ENCODE measurements at places on chromosomes 12 and 14.

- no peak for DNase-seq
These were observed 65.5 kb downstream of the LRP6 start for GRCh38 chr12:12201274-12201758.

- DNase-seq: no peak
These were observed 510 bp downstream of the ARID2 start for GRCh38 chr12:45730084-45730347.

DNA sequence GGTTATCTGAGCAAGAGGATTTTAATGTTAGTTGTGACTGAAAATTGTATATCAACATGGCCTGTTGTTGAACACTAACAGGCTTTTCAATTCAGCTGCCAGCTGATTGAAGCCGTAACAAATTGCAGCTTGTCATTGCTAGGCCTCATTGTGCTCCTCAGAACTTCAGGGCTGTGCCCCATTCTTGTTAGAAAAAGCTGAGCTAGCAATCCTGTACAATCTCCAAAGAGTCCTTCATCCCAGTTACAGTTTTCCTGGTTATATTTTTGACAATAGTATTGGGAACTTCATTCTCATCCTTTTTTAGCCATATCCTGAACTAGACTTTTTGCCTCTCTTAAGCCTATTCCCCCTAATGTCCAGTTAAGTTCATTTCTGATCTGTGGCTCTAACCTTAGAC is 564.1 kb upstream of the ATXN7L3B start:
- no peak for DNase-seq

DNA sequence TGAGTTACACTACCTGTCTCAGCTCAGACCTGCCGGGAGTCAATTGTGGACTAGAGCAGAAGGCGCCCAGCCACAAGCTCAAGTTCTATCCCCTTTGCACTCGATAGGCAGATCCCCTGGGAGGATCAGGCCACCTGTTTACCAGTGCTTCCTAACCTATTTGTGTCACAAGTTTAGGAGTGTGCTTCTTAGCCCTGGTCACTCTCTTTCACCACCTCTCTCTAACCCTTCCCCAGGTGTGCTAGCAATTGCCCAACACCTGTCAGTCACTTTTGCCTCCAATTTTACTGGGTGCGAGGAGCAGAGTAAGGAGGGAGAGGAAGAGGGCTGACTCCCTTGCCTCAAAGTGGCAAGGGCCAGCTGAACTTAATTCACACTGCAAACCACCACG is 745 bp upstream of the NAA30 start:
- no peak for DNase-seq

DNA sequence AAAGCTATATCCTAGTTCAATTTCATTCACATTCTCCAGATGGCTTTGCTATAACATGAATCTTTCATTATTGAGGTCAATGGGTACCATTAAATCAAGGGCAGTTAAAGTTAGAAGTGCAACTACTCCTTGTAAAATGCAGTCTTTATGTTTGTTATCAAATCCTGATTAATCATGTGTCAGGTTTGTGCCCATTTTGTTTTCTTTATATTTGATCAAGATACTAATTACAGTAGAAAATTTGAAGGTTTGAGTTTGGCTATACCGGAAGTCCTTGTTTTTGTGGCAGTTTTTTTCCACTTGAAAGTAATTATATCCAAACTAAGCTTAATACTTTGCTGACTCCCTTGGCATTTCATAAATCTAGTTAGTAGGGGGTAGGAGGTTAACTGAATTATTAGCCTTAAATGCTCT is 513.0 kb downstream of the DIO2 start:
- DNase-seq: no peak

- no peak for DNase-seq
These were observed 1.3 kb upstream of the PLEKHG7 start for GRCh38 chr12:92701441-92701840.

GRCh38 chr14:43591776-43592175 is 915.3 kb downstream of the FSCB start:
- DNase-seq: no peak

DNA sequence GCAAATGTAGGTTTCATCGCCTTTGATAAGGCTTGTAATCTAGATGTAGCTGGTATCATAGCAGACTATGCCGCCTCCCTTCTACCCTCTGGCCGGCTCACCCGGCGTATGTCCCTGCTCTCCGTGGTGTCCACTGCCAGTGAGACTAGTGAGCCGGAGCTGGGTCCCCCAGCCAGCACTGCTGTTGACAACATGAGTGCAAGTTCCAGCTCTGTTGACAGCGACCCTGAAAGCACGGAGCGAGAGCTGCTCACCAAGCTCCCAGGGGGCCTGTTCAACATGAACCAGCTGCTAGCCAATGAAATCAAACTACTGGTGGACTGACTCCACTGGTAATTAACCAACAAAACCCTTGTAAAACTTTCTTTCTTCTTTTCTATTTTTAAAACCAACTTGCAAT is 49.0 kb upstream of the A2ML1 start:
- DNase-seq: no peak

DNA sequence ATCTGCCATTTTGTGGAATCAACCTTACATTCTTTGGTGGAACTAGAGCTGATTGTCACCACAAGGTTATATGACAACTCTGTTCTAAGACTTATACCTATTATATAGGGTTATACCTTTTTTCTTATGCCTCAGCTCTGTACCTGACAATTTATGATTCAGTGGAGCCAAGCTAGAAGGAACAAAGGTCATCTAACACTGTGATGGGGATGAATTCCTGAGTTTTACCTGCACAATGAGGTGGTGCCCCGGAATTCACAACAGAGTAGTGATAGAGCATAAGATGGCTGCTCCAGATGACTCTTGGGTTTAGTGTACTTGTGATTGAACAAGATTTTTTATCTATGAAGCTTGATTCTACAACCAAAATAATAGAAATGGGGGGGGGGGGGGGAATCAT is 207.3 kb downstream of the PCNX1 start:
- no peak for DNase-seq

GRCh38 chr14:100143934-100144333 is 15.5 kb downstream of the DEGS2 start:
- DNase-seq: no peak

- DNase-seq: no peak
These were observed 7.4 kb upstream of the CCDC198 start for GRCh38 chr14:57501039-57501557.

GRCh38 chr12:104215638-104216297 is at the start of gene TXNRD1:
TXNRD1 (plus strand) TSS chr12:104215779; CDS start chr12:104215803, 24 bp downstream.
- DNase-seq: peak; percentile 58

DNA sequence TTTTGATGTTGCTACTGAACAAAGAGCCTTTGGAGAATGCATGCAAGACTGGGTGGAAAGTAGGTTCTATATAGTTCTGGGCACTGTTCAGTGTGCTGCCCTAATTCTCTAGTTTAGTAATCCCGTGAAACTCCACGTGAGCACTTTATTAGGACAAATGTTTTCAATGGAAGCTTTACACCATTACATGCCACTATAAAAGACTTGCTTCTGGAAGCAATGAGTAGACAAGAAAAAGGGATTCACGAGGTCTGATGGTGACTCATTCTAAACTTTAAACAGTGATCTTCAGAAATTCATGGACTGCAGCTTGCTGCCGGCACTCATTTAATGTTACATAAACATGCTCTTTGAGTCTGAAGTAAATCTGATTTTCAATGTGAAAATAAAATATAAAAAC is 22.3 kb downstream of the ATG14 start:
- no peak for DNase-seq

DNA sequence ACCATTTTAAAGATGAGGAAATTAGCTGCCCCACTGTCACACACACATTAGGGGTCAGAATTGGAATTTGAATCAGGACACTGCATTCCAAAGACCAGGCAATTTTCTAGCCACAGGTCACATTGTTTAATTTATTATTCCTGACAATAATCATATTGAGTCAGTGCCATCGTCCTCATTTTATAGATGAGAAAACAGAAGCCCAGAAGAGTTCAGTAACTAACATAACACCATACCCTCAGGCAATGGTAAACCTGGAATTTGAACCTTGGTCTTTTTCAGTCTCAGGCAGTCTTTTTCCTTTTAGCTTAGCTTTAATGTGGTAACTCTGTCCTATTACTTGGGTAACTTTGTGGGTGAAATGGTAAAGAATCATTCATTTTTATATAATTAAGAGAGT is 330.3 kb upstream of the SYT1 start:
- no peak for DNase-seq

- no peak for DNase-seq
These were observed 62.3 kb downstream of the UNC79 start for GRCh38 chr14:93493054-93493453.

DNA sequence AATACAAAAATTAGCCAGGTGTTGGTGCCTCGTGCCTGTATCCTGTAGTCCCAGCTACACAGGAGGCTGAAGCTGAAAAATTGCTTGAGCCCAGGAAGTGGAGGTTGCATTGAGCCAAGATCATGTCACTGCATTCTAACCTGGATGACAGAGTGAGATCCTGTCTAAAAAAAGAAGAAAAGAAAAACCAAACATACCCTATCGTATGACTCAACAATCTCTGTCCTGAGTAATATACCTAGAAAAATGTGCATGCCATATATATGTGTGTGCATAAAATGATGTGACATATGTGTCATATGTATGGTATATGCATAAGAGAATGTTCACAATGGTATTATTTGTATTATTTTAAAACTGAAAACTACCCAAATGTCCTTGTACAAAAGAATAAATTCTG is 261.5 kb upstream of the CLEC14A start:
- no peak for DNase-seq

GRCh38 chr12:44846826-44847225 is 29.3 kb downstream of the NELL2 start:
- DNase-seq: no peak

GRCh38 chr14:54470701-54471100 is 18.1 kb downstream of the GMFB start:
- DNase-seq: no peak

GRCh38 chr12:646442-647384 is 16.5 kb downstream of the NINJ2 start:
- no peak for DNase-seq

DNA sequence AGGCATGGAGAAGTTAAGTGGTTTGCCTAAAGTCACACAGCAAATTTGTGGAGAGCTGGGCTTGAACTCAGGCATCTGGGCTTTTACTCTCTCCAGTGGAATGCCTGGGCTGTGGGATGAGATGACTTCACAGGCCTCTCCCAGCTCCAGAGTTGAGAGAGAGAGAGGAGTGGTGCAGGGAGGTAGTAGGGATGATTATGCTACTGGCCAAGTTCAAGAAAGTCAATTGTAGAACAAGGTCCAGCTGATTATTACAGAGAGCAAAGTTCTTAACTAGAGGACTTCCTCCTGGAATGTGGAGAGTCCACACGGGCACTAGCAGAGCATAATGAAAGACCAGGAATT is 769 bp upstream of the EMP1 start:
- DNase-seq: no peak

GRCh38 chr12:126487431-126487980 is 1422.3 kb downstream of the AACS start:
- DNase-seq: no peak

DNA sequence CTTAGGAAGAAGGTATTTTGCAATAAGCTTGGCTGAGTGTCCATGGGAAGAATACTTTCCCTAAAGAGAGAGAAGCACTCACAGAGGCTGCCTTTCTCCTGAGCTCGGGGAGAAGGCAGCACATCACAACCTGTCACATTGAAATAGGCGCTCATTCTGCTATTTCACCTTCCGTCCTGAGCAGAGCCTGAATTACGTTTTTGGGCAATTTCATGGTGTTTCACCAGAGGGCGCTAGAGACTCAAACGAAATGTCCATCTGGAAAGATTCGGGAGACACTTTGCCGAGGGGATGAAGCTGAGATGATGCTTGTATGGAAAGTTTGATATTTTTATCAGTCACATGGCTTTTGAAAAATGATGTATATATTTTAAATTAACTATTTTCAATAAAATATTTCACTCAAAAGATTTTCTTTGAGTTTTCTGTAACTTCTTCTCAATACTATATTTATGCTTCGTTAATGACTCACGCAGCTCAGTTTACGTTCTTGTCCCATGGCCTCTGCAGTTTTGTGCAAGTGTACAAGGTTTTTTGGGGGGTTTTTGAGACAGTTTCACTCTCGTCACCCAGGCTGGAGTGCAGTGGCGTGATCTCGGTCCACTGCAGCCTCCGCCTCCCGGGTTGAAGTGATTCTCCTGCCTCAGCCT is 17.4 kb upstream of the B4GALNT3 start:
- DNase-seq: peak; percentile 51

DNA sequence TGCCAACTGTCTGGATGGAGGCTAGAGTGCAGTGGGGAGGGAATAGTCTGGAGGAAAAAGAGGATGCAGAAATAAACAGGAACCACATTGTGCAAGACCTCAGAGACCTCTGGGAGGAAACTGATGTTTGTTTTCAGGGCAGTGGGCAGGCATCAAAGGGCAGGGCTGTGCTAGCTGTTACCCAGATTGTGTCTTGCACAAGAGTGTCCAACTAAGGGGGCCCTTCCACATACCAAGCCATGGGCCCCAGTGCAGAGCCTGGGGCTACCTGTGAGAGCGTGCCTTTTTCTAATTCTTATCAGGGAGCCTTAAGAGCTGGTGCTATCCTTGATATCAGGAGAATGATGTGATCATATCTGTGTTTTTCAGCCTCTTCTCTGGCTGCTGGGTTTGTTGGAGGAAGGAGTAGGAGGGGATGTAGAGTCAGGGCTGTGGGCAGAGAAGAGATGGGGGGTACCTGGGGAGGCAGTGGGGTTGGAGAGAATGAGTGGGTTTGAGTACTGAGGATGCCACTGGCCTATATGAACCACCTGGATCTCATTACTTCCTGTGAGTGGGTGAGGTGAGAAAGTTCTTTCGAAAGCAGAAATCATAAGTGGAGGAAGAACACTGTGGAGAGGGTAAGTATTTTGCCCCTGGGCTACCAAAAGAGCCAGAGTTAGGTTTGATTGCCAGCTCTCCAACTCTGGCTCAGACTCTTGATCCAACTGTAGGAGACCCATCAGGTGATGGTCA is 259.2 kb upstream of the CRY1 start:
- DNase-seq: peak; percentile 20
